ENCODE measurements at places on chromosomes 12 and 14.

GRCh38 chr12:98085046-98085755, 430.2 kb upstream of the TMPO start:
- DNase-seq, result no peak

DNA sequence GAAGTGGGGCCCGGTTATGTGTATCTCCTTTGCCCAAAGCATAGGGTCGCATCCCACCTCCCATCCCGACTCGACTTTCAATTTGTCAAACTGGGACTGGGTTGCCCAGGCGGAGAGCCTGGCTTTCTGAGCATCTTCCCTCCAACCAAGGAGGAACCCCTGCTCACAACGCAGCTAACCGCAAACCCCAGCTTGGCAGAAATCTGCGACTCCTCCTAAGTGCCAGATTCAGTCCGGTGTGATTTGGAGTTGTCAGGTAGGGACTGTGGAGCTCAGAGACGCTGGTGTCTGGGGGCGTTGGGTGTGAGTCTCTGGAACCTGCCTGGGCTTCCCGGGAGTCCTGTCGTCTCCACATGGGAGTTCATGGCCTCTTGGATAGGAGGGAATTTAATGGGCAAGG, 1126.7 kb downstream of the AACS start:
- no peak for DNase-seq

- DNase-seq, result no peak
Observed at GRCh38 chr12:90652280-90652679, 302.7 kb downstream of the CCER1 start.

- DNase-seq, result no peak
Observed at GRCh38 chr12:7107636-7108002, 1.4 kb downstream of the C1RL start.

DNA sequence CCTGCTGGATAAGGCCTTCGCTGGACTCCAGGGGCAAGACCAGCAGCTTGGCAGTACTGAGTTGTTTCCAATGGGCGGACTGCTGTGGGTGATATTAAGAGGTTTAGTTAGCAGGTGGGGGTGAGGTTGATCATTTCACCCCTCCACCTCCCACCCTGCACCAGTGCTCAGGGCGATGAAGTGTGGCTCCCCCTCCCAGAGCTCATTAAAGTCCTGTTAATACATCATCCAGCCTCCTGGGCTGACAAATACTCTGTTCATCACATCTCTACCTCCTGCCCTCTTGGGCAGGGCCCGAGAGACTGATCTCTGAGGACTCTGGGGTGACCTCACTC, 2.4 kb upstream of the FIGNL2 start:
- no peak for DNase-seq

- DNase-seq, result no peak
Observed at GRCh38 chr14:35688126-35688826, 120.8 kb downstream of the RALGAPA1 start.

DNA sequence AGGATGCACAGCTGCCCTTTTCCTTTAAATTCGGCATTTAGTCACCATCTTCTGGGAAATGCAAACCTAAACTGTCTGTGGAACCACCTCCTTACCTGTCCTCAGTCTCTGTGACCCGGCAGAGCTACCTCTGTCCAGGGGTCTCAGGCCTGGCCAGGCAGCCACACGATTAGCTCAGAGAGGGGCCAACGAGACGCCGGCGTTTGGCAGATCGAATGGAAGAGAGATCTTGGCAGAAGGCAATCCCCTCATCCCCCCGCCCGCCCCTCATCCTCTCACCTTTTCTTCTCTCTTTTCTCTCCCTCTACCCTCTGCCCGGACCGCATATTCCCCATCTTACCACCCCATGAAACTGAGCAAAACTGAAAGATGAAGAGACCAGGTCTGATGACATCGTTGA, 101.0 kb downstream of the PIWIL1 start:
- no peak for DNase-seq

- no peak for DNase-seq
Observed at GRCh38 chr14:60956632-60957031, 24.2 kb downstream of the TRMT5 start.

DNA sequence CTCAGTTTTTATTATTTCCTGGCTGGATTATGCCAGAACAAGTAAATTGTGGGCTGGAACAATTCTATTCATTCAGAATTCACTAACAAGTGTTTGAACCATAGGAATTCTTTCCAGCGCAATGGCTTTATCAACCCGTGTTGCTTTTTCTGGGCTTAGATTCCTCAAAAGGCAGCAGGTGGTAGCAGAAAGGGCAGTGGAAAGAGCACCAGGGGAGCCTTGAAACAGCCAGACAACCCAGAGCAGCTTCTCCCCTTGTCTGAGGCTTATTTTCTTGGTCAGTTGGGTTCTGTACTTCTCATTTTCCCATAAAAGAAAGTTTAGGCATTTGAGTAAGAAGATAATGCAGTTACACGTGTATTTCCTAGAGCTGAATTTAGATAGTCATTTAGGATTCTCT, 130.7 kb downstream of the OTOGL start:
- peak; percentile 54 for DNase-seq

- DNase-seq, result no peak
Observed at GRCh38 chr12:6469092-6469491, 1.4 kb downstream of the VAMP1 start.

DNA sequence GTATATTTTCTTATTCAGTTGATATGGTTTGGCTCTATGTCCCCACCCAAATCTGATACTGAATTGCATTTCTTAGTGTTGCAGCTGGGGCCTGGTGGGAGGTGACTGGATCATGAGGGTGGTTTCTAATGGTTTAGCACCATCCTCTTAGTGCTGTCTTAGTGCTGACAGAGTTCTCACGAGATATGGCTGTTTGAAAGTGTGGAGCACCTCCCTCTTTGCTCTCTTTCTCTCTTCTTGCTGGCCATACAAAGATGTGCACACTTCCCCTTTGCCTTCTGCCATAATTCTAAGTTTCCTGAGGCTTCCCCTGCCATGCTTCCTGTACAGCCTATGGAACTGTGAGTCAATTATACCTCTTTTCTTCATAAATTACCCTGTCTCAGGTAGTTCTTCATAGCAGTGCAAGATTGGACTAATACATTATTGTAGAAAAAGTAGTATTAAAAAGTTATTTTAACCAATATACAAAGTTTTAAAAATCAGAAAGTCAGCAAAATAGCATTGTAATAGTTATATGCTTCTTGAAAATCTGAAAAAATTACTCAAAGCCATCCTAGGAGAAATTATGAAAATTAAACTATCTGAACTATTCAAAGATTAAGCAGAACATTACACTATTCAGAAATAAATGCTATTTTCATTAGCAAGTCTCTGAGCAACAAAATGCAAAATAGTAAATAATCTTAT, 84.1 kb downstream of the PPP1R12A start:
- no peak for DNase-seq

- no peak for DNase-seq
Observed at GRCh38 chr12:5254703-5255102, 177.2 kb upstream of the NTF3 start.

GRCh38 chr14:69443296-69443805, 41.2 kb upstream of the PLEKHD1 start:
- no peak for DNase-seq

- no peak for DNase-seq
Observed at GRCh38 chr12:43711348-43711747, 47.2 kb downstream of the PUS7L start.
